Kasumi-1 (cell line): ENCODE measurements at places on chromosomes 3 and 15.

- no peak for DNase-seq
These were observed 50.0 kb upstream of the NPHP3 start for GRCh38 chr3:132772252-132772651.

DNA sequence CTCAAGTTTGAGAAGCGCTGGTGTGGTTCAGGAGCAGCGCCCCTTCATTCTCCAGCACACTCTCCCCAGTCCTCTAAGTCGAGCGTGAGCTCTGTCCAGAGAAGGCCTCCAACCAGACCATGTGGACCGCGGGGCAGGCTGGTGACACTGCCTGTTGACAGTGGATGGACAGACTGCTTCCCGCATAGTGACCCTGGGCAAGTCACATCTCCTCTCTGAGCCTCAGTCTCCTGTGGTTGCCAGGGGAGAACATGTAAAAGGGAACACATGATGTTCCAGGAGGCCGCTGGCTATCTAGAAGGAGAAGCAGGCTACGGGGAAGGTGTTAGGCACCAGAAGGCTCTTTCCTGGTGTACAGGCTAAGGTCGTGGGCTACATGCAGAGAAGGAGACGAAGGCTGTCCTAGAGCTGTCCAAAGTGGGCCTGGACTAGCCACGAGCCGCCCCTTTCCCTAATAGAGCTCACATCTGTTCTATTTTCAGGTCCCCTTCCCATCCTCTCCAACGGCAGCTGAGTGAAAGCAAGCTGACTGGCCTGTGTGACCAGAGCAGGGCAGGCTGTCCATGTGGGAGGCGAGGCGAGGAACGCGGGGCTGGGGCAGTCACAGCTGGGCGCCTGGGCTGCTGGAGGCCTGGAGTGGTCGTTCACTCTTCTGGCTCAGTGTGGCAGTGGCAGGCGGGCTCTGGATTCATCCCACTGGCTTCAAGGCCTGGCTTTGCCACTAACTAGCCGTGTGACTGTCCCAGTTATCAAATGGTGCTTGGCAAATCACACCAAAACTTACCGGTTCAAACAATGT, 11.1 kb downstream of the ISG20 start:
- no peak for DNase-seq

DNA sequence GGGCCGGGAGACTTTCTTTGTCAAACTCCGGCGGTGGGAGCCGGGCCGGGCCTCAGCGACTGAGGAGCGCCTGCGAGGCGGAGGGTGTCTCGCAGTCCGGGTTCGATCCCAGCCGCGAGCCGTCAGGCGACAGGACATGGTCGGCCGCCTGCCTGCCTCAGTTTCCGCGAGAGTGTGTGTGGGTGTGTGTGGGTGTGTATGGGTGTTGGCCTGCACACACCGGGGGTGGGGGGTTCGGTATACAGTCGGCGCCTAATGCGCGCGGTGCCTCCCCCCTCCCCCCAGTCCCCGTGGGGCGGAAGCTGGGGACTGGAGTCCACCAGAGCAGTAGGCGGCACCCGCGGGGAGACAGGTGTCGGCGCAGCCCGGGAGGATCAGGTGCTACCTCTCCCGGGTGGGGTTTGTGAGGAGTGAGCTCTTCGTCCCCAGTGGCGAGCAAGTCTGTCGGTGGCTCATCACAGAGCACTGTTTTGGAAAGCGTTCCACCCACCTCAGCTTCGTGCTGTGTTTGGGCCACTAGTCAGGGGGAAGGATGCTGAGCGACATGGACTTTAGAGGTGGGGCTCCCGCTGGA, 246.3 kb downstream of the GOLGA6L6 start:
- DNase-seq, result no peak

GRCh38 chr3:183212096-183212495, 41.0 kb upstream of the B3GNT5 start:
- peak; percentile 61 for DNase-seq

- no peak for DNase-seq
These were observed 149.9 kb downstream of the FRMD5 start for GRCh38 chr15:44045217-44045616.

GRCh38 chr3:158771982-158772381, 29.9 kb upstream of the MFSD1 start:
- no peak for DNase-seq

- no peak for DNase-seq
These were observed 456.3 kb downstream of the FOXP1 start for GRCh38 chr3:71127052-71127831.

- DNase-seq, result no peak
These were observed 405.3 kb upstream of the SUCLG2 start for GRCh38 chr3:68059628-68060152.

- no peak for DNase-seq
These were observed 39.6 kb upstream of the LAMP3 start for GRCh38 chr3:183202004-183202722.

GRCh38 chr15:31347067-31347975, 20.7 kb downstream of the KLF13 start:
- no peak for DNase-seq

DNA sequence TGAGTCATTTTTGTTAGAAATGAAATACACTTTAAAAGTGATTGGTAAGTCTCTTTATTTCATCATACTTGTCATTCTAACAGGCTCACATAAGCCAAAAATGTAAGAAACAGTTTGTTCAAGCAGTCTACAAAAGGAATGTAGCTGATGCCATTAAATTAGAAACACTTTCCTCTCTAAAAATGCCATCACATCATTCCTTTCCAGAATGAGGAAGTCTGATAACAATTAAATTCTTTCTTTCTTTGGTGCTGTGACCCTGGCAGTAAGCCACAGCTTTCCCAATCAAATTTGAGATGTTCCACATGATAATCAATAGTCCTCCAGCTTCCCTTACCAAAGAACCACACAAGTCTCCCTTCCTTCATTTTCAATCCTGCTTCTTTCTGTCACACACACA, 9.4 kb upstream of the P2RY1 start:
- no peak for DNase-seq

GRCh38 chr15:85412956-85413854, 32.8 kb downstream of the AKAP13 start:
- peak; percentile 83 for DNase-seq

GRCh38 chr15:38623744-38624143, 59.1 kb upstream of the RASGRP1 start:
- DNase-seq, result no peak

- no peak for DNase-seq
These were observed 30.3 kb downstream of the PPP1R2 start for GRCh38 chr3:195512798-195513345.

DNA sequence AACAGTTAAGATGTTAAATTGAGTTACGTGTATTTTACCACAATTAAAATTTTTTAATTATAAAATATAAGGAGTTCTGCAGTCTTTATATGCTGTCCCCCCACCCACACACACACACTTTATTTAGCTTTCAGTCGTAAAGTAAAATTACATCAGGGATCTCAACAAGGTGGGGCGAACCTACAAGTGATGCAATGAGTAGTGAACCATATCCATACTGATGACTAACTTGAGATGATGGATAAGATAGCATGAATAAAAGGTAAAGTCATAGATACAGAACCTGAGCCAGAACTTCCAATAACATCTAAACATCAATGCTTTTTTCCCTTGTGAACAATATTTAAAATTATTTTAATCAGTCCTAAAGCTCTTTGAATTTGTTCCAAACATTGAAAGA, 77.2 kb downstream of the VPS13C start:
- no peak for DNase-seq

GRCh38 chr3:133300102-133300501, 99.8 kb upstream of the BFSP2 start:
- DNase-seq, result no peak

DNA sequence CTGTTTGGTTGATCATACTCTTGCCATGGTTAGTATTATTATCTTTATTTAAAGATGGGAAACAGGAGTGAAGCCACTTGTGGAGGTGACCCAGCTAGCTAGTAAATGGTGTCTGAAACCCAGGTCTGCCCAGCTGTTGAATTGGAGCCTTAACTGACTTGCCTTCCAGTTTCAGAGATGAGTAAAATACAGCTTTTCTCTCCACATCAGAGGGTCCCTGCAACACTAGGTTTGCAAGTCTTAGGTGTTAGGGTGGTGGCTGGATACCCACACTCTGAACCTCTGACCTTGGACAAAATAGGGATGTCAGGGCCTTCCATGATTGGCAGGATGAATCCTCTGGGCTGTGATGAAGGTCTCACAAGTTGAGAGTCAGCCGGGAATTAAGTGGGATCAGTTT, 4.1 kb downstream of the FLNB start:
- DNase-seq, result no peak

DNA sequence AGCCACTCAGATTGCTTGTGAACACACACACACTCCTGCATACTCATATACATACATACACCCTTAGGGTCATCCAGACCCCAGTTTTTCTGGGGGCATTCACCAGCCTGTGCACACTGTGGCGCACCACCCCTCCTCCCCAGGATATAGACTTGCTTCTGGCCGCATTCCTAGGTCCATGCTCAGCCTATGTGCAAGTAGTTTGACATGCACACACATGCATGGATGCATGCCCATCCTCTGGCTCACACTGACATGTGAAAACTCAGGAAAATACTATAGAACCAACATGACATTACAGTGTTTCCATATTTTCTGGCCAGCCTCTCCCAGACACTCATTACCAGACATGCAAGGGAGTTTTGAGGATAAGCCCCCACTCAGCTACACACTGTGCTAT, 79.3 kb upstream of the POLG start:
- DNase-seq, result no peak

GRCh38 chr3:138578141-138578540, 15.9 kb downstream of the CEP70 start:
- DNase-seq, result no peak

GRCh38 chr3:46549408-46549904, 16.6 kb downstream of the LRRC2 start:
- no peak for DNase-seq

DNA sequence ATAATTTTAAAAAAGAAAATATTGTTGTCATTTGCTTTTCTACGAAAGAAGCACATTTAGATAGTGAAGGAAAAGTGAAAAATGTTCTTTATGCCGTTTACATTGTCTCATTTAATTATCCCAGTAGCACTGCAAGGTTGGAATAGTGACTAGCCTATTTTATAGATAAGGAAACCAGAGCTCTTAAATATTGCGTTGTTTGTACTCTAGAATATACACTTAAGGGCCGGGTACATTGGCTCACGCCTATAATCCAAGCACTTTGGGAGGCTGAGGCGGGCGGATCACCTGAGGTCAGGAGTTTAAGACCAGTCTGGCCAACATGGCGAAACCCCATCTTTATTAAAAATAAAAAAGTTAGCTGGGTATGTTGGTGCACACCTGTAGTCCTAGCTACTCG, 127.5 kb downstream of the FNDC3B start:
- DNase-seq, result no peak

DNA sequence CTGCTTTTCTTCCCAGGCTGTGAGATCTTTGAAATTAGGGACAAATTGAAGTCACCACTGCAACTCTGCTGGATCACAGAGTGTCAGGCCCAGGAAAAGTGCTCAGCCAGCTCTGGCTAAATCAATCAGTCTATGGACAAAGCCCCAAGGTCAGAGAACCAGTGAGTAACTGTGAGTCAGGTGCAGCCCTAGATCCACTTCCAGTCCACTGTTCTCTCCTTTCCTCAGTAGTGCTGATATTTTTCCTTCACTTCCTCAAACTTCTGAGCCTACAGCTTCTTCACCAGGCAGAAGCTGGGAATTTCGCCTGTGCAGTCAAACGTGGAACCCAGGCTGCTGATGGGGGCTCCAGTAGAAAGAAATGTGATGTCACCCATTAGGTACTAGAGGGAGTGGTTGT, 75.1 kb upstream of the TRIM42 start:
- no peak for DNase-seq

- no peak for DNase-seq
These were observed 37.0 kb downstream of the TTC23 start for GRCh38 chr15:99212406-99212805.

- DNase-seq, result no peak
These were observed 18.5 kb upstream of the RIOX2 start for GRCh38 chr3:97990624-97991292.

DNA sequence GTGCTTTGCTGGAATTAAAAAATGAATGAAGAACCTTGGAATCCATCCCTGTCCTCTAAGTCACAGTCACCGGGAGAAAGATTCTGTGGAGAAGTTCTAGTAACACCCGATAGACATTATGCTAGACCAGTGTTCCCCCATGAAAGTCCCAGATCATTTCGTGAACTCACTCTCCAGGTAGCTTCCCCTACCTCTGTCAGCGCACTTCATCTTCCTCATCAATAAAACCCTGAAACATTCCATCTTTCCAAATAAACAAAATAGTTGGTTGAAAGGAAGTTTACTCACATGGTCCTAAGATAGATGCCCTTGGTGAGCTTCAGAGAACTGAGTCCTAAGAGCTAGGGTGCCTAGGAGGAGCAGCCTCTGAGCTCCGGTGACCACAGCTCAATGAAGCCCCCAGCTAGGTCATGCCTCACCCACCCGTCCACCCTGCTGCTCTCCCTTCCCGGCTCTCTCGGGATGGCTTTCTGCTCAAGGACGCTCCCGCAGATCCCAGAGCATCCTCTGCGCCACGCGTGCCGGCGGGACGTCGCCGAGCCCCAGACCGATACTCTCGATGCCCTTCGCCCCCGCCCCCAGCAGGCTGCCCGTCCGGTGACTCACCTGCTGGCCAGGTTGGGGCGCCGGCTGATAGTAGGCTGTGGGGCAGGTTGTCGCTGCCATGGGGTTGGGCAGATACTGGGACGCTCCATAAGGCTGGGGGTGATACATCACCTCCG, 776 bp downstream of the VGLL3 start:
- no peak for DNase-seq

- DNase-seq, result no peak
These were observed 85.7 kb upstream of the XCR1 start for GRCh38 chr3:46112984-46113383.

DNA sequence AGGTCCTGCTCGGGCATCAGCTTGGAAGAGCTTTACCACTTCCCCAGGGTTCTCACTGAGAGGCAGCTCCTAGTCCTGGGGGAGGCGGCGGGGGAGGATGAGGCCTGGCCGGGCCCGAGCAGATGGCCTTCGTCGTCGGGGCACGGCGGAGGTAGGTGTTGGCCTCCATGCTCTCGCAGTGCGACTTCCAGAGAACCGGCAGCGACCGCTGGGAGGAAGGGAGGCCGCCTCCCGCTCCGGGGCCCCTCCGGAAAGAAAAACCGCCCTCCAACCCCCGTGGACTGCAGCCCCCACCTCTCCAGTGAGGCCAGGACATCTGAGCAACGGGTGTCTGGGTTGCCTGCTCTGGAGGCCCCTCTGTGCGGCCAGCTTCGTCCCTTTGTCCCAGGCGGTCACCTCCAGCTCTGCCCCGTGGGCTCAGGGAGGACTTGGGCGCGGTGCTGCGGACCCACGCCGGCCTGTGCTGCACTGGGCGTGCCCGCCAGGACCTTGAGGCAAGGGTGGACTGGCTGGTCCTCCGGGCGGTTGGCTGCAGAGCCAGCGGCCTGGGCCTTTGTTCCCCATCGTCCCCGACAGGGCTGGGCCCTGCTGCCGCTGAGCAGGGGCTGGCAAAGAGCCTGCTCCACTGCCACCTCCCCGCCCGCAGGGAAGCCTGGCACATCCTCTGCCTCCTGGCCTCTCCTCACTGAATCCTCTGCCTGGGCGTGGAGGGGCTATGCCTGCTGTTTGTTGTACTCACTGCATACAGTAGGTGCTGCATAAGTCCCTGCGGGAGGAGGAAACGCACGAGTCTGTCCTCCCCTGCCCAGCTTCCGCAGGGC, 13.6 kb upstream of the GP9 start:
- no peak for DNase-seq
